ENCODE measurements at places on chromosomes 1 and 21.

DNA sequence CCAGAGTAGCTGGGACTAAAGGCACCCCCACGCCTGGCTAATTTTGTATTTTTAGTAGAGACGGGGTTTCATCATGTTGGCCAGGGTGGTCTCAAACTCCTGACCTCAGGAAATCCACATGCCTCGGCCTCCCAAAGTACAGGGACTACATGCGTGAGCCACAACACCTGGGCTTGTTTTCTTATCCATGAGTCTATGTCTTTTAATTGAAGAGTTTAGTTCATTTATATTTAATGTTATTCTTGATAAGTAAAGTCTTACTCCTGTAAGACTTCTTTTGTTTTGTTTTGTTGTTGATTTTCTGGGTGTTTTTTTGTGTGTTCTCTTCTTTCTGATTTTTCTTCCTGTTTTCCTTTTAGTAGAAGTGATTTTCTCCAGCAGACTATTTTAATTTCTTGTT lies 621.0 kb downstream of the LTN1 start:
- no peak for DNase-seq

DNA sequence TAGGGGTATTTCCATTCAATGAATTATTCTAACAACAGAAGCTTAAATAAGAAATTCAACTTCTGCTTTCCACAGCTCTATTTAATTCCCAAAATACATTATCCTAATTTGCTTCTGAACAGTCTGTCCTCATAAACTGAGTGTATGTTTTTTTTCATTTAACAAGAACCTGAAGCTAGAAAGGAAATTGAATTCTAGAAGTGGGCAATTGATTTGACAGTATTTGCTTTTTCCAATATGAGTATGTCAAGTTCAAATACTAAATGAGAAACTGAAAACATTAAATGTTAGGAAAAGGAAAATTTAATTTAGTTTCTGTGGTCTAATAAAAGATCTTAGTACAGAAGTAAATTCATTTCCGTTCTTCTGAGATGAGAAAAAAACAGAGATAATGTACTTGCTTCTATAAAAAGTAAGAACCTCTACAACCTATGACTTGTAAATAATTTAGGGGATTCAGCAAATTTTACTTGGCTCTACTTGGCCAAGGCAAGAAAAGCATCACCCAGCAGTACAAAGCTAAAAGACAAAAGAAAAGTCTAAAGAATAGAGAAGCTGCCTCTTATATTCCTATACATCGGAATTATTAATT lies 31.1 kb downstream of the RAB3GAP2 start:
- DNase-seq, result no peak

GRCh38 chr1:2143814-2144500 lies 50.6 kb downstream of the FAAP20 start:
- DNase-seq, result no peak

GRCh38 chr1:245432228-245432875 lies 277.6 kb downstream of the KIF26B start:
- no peak for DNase-seq

- DNase-seq, result no peak
Measured at GRCh38 chr1:222065234-222065633, 323.3 kb upstream of the DUSP10 start.

GRCh38 chr1:224219011-224219611 lies 36.1 kb downstream of the DEGS1 start:
- no peak for DNase-seq

- DNase-seq, result no peak
Measured at GRCh38 chr1:160605792-160606479, 26.6 kb upstream of the CD84 start.

- DNase-seq, result no peak
Measured at GRCh38 chr21:45266518-45267389, 20.9 kb downstream of the POFUT2 start.

DNA sequence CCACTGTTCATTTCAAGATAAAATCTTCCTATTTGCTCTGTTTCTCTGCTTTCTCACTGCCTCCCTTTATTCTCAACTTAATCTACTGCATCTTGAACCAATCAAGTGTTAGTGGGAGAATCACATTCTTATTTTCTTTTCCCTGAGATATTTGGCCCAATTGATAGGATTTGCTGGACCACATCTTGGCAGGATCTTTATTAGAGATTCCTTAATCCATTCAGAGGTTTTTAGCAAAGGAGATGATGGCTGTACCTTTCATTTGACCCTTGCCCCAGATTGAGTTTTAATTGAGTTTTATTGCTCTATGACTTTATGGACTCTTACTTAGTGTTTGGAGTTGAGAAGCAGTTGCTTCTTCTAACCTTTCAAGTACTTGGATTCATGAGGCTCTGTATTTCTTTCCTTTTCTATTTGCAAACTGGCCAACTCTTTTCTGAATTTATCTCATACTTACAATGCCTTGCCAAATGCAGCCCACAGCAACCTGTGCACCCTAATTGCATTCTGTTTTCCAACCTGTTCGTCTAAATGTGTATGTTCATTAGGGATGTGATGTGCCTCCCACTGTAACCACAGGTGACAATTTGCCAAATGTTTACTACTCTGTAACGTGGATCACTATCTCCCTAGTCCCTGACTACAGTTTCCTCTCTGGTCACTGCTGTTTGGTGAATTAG lies 274.8 kb upstream of the KAZN start:
- DNase-seq, result no peak

GRCh38 chr1:227417756-227418480 lies 99.6 kb upstream of the CDC42BPA start:
- DNase-seq, result no peak

DNA sequence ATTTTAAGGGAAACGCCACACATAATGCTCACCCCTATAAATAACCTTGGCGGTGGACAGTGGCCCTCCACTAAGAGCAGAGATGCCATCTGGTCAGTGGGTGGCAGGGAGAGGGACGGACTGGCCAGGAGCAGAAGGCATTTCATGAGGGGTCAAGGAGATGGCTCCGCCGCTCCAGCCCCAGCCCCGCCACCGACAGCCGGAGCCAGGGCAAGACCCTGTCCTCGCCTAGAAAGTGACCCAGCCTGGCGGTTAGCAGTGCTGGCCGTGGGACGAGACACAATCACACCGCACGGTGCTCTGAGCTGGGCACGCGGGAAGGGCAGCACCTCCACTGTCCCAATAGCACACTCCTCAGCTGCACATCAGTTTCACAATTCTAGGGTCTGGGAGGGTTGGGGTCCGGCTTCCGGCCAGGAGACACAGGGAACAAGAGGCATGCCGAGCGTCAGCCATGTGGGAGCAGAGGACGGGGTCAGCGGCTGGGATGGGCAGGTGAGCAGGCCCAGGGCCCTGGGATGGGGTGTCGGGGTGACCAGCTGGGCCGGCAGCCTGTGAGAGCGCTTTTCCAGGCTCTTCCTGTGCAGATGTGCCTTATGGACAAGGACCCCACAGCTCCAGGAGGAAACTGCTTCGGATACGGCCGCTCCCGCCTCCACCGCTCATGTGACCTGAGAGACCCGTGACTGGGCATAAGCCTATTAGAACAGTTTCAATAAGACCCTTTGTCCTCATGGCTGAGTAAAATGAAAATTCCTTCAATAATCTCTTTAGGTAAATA lies 5.7 kb downstream of the SLC19A1 start:
- DNase-seq, result no peak

GRCh38 chr1:6614019-6614928 lies 743 bp downstream of the PHF13 start:
- DNase-seq, result peak; percentile 47

GRCh38 chr1:96710708-96711477 lies 10.7 kb upstream of the PTBP2 start:
- DNase-seq, result no peak

- no peak for DNase-seq
Measured at GRCh38 chr21:33998402-33998801, 75.0 kb upstream of the MRPS6 start.

DNA sequence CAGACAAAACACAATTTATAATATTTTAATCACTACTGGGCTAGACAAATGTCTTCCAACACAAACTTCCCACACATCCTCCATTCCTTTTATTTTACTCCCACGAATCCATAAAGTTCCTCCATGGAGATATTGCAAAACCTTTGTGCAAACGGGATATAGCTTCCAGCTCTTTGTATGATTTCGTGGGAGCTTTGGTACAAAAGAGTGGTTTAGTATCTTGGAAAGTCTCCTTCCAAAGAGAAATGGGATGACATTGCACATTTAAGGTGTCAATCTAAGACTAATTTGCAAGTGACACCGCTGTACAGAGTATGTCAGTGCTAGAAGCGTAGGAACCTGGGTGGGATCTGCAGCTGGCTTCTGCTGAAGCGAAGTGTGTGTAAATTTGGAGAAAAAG lies 455.2 kb upstream of the RUNX1 start:
- no peak for DNase-seq

- DNase-seq, result no peak
Measured at GRCh38 chr1:115084902-115085511, 4.3 kb downstream of the TSPAN2 start.

DNA sequence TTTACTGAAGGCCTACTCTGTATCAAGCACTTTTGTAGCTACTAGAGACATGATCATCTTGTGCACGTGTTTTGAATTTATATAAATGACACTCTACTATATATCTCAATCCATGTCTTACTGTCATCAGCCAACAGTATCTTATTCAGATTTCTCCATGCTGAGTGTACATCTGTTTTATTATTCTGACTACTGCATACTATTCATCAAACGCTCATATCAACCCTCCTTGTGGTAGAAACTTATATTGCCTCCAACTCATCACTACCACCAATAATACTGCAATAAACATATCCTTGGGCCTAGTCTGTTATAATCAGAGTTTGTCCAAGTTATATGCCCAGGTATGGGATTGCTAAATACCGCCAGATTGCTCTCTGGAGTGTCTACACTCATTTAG lies 81.6 kb upstream of the IRF2BP2 start:
- DNase-seq, result no peak
